ENCODE measurements at places on chromosomes 13 and 19.

DNA sequence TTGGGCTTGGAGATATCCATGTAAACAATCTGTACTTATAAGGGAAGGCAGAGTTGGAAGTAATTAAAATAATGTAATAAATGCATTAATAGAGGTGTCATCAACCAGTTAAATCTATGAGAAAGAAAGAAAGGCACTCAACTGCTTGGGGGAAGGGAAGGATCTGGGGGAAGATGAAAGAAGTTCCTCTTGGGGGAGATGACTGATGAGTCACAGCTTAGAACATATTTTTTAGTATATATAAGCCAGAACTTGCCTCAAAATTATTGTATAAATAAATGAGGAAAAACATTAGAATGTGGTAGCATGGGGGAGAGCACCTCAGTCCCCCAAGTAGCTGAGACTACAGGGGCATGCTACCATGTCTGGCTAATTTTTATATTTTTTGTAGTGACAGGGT is 205.8 kb downstream of the GGACT start:
- DNase-seq, result peak; percentile 80

DNA sequence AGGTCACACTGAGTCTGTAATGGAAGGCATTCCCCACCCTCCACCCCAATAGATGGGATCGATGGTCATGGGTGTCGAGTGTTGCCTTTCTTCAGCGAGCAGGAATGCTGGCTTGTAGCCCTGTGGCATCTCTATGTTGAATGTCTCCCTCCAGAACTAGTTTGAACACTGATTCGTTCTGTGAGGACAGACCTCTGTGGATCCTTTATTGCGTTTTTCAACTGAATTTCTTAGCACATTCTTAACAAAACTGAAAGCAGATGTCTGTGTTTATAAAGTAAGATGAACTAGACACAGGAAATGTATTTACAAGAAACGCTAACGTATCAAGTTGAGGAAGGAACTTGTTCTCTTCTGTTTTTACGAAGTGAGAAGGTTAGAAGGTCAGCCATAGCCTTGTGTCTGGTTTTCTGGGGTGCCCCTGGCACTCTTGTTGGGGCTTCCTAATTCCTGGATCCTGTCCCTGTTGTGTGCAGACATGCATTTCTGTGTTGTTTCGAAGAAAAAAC is 36.8 kb upstream of the TM9SF2 start:
- no peak for DNase-seq

DNA sequence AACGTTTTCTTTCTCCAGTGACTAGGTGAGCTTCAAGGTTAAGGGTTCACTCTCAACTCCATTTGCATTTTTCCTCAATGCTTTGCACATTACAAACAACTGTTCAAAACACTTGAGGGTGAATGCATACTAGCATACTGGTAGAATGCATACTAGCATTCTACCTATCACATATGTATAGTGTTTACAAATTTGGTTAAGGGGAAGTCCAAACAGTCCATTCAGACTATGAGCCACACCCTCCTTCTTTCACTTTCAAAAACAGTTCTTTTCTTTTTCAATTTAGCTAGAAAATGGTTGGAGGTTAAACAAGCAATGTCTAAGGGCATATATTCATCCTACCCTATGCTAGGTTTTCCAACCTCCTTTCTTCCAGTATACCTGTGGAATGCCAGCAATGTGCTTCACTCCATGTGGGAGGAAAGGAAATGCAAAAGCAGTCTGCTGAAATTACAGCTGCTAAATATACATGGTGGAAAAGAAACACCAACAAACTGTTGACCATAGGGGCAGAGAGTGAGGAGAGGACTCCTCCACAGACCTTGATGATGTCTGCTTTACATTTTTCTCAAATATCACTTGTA is 102.6 kb downstream of the DOCK9 start:
- DNase-seq, result no peak

DNA sequence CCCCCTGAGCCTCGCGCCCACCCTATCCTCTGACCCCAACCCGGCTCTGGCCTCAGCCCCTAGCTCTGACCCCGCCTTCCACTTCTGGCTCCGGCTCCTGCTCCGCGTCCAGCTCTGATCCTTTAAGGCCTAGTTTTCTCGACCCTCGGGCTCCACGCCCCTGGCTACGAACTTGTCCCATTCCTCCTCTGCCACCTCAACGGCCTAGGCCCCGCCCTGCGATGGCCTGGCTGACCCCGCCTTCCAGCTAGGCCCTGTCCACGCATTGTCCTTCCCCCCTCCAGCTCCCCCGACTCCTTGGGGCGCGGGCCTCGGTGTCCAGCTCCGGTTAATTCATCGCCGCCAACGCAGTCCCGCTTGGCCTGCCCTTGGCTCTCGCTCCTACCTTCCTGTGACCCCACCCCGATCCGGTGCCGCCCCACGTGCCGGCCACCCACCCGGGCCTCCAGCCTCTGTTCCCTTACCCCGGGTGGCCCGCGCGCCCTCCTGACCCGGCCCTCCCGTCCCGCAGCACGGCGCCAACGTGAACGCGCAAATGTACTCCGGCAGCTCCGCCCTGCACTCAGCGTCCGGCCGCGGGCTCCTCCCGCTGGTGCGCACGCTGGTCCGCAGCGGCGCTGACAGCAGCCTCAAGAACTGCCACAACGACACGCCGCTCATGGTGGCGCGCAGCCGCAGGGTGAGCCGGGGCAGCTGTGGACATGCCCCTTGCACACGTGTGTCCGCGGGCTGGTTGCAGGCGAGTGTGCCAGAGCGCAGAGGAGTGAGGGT is 9.4 kb downstream of the BCL3 start:
- peak; percentile 81 for DNase-seq

DNA sequence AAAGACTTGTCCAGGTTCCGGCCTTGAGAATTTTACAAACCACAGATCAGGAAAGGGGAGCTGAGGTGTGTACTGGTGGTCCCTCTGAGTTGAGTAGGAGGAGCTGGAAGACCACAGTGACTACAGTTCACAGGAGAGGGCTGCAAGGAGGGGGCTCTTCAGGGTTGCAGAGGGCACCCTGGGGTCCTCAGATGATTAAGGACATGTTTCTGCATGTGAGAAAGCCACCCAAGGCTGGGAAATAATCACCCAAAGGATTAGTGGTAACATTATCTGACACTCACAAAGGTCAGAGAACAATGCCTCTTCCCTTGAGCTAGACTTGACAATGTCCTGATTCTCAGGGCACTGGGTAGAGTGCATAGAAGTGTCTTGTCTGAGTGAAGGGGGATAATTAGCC is 540.4 kb downstream of the IRS2 start:
- no peak for DNase-seq

GRCh38 chr19:47021536-47022139 is 2.0 kb downstream of the NPAS1 start:
- DNase-seq, result no peak

DNA sequence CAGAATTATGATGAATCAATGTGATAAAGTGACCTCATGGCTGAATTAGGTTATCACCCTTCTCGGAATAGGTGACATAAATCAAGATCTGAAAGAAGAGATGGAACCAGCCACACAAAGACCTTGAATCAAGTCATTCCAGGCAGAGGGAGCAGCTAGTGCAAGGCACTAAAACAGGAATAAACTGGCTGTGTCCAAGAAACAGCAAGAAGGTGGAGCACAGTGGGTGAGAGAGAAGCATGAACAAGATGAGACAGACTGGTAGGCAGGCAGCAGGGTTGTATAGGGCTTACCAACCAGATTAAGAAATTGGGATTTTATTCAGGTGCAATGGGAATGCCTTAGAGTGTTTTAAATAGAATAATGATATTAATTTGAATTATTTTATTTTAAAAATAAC is 470.3 kb downstream of the PCDH20 start:
- DNase-seq, result no peak

DNA sequence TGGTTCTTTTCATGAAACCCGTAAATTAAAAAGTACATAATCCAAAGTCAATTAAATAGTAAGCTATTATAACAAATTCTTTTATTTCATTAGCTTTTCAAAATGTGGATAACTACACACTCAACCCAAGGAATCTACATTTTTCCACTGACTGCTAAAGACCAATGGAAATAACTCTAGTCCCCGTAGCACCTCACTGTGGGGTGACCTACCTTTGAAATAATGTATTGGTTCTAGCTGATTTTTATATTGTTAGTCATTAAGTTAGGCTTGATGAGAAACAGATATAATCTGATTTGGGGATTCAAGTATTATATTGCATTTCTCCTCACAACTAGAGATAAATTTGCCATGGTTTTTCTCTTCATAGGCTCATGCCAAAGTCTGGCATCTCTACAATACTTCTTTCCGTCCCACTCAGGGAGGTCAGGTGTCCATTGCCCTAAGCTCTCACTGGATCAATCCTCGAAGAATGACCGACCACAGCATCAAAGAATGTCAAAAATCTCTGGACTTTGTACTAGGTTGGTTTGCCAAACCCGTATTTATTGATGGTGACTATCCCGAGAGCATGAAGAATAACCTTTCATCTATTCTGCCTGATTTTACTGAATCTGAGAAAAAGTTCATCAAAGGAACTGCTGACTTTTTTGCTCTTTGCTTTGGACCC is 37.3 kb downstream of the KL start:
- DNase-seq, result no peak

All from HCEC 1CT (cell line).